ENCODE measurements at places on chromosomes 16 and 17.

- no peak for DNase-seq
Observed at GRCh38 chr16:49351096-49351487, 22.5 kb upstream of the C16orf78 start.

DNA sequence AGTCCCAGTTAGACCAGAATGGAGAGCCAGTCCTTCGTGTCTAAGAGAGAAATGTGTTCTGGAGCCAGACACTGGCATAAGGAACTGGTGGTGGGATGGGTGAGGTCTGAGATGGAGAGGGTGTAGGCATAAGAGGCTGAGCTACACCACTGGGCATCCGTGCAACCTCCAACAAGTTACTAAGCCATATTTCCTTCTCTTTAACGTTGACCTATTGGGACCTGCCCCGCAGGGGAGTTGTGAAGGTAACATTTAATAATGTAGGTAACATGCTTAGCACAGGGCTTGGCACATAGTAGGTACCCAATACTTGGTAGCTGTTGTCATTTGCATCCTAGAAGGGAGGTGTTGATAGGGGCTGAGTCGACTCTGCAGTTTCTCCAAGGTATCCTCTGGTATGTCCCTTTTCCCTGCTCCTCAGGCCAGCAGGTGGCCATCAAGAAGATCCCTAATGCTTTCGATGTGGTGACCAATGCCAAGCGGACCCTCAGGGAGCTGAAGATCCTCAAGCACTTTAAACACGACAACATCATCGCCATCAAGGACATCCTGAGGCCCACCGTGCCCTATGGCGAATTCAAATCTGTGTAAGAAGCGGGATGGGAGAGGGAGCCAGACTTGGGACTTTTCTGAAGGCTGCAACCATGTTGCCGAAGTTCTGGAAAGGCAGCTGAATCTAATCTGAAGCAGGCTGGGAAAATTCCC is 1.2 kb downstream of the MAPK7 start:
- no peak for DNase-seq

DNA sequence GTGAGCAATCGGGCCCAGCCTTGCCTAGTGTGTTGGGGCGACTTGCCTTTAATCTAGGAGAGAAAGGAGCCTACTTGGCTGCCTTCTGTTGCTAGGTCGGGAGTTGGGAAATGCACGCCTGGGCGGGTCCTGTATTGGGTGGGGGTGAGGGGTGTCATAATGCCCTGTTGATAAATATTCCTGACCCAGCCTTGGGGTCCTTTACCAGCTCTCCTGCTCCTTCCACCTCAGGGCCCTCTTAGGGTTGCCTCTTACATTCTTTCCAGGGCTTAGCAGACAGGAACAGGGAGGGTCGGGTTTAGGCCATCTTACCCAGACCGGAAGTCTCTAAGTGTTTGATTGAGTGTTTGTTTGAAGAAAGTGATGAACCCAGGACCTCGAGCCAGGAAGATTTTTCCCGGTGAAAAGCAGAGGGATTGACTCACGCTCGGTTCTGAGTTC is 112.9 kb downstream of the SEC14L1 start:
- no peak for DNase-seq

GRCh38 chr16:56269811-56270684 is 78.8 kb downstream of the GNAO1 start:
- no peak for DNase-seq

GRCh38 chr16:27965801-27966200 is 97.7 kb downstream of the GSG1L start:
- DNase-seq: no peak

- no peak for DNase-seq
Observed at GRCh38 chr17:53101706-53102105, 721.0 kb upstream of the KIF2B start.

GRCh38 chr16:7350806-7351205 is 18.2 kb downstream of the RBFOX1 start:
- DNase-seq: no peak

DNA sequence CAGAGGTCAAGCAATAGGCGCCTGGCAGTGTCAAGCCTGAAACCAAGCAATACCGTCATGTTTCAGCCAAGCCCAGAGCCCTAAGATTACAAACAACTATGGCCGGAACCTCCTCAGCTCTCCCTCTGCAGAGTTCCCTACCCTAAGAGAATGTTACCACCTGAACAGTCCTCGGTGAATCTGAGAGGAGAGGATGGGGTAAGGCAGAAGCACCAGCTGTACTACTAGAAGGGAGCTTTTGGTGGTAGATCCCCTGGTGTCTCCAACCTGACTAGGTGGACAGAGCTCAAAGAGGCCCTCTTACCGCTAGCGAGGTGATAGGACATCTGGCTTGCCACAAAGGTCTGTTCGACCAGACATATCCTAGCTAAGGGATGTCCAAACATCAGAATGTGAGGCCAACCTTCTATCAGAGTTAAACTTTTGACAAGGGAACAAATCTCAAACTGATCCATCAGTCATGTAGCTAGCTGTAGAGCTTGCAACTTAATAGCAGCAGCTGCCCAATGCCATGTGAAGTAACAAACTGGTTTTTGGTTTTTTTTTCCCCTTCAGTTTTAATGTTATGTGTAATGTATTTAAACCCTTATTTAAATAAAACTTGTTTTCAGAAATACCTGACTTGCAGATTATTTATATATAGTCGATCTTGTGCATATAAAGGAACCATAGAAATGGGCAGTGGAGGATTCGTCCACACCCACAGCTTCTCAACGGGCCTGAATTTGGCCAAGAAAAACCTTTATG is 2.5 kb downstream of the EIF1 start:
- DNase-seq: no peak

DNA sequence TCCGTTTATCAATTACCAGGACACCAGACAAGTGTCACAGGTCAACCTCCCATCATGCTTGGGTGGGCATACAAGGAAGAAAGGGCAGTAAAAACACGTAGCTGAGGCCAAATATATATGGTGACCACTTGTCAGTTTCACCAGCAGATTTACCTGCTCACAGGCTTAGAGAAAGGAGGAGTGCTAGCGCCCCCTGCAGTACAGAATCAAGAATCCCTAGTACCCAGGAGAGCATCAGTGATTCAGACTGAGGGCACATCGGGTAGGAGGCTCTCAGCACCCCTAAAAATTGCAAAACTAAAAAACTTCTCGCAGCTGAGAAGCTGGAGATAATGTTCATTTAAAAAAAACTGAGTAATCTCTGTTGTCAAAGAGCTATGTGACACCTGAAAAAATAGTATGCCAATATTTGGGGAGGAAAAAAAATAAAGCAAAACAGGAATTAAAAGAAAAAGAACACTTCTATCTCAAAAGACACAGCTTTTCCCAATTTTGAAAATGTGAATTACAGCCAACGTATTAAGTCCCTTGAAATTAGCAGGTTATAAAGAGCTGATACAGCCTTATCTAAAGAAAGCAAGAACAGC is 21.2 kb upstream of the MON1B start:
- DNase-seq: no peak

- no peak for DNase-seq
Observed at GRCh38 chr17:59783221-59784047, 76.0 kb downstream of the VMP1 start.

DNA sequence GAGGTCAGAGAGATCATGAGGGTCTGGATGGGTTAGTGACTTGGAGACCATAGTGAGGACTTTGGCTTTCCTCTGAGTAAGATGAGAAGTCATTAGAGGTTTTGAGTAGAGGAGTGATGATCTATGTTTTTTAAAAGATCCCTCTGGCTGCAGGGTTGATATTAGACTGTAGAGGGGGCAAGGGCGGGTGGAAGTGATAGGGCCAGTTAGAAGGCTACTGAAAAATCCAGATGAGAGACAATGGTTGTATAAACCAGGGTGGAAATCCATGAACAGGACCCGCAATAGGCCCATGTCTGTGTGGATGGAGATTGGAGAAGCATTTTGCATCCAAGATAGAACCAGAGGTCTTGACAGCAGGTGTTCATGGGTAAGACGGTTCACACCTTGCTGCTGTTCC is 9.8 kb downstream of the ITGAL start:
- no peak for DNase-seq

- DNase-seq: no peak
Observed at GRCh38 chr17:81348097-81349055, 46.9 kb upstream of the BAHCC1 start.

GRCh38 chr17:38918916-38919315 is 6.5 kb upstream of the LASP1NB start:
- DNase-seq: no peak

GRCh38 chr16:78057803-78058564 is 35.6 kb downstream of the CLEC3A start:
- DNase-seq: no peak

- DNase-seq: no peak
Observed at GRCh38 chr16:28602529-28602928, 5.7 kb upstream of the SULT1A2 start.

DNA sequence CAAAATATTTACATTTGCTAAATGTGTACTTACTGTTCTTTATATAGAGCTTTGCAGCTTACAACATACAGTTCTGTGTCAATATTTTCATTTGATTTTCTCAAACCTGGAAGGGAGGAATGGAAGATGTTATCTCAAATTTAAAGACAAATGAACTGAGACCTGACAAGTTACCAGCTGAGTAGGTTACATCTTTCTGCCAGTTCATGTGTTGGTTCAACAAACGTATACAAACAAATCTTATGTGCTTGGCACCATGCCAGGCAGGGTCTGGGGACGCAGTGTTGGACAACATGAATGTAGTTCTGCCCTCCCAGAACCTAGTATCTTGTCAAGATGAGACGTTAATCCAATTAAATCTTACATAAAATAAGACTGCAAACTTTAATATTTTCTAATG is 507.5 kb upstream of the HSBP1 start:
- DNase-seq: no peak

DNA sequence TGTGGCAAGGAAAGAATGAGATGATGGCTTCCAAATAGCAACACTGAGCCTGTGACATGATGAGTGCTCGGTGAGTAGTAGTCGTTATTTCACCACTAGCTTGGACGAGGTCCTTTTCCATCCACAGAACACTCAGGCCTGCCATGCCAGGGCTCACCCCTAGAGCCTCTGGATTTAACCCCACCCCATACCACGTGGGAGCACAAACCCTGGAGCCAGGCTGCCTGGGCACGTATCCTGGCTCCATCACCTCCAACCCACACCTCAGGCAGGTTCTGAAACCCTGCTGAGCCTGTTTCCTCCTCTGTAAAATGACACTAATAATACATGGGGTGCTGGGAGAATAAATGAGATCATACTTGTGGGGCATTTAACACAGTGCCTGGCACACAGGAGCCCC is 192.4 kb downstream of the KATNIP start:
- DNase-seq: no peak

DNA sequence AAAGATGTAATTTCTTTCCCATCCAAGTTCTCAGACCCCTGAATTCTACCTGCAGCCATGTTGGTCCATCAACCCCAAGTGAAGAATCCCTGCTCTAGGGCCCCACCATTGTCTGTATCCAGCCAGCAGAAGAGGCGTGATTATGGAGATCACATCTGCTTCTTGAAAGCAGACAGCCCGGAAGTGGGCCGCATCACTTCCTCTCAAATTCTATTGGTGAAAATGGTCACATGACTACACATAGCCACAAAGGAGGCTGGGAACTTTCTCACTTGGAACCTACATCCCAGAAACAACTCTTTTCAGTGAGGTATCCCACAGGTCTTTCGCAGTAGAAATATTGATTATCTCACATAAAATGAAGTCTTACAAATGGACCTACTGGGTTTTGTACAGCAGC is 40.1 kb downstream of the IL4R start:
- no peak for DNase-seq

GRCh38 chr17:8128125-8128784 is 4.3 kb upstream of the HES7 start:
- no peak for DNase-seq

DNA sequence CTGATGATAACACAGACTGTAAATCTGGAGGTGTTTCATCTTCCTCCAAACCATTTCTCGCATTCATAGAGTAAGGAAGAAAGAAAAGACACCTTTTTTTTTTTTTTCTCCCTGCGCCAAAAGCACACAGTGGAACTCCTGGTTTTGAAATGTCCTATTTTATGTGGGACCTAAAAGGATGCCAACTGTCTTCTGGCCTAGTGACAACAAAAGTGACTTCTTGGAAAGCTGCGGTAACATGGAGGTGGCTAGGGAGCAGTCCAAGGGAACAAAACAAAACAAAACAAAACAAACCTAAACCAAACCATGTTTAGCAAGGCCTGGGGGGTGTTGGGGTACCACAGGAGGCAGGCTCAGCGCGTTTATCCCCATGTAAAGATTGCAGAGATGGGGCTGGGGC is 174.8 kb downstream of the XYLT1 start:
- DNase-seq: no peak

GRCh38 chr16:3949287-3949686 is 68.8 kb upstream of the CREBBP start:
- DNase-seq: no peak

GRCh38 chr16:10806698-10807097 is 11.9 kb downstream of the TVP23A start:
- DNase-seq: no peak

DNA sequence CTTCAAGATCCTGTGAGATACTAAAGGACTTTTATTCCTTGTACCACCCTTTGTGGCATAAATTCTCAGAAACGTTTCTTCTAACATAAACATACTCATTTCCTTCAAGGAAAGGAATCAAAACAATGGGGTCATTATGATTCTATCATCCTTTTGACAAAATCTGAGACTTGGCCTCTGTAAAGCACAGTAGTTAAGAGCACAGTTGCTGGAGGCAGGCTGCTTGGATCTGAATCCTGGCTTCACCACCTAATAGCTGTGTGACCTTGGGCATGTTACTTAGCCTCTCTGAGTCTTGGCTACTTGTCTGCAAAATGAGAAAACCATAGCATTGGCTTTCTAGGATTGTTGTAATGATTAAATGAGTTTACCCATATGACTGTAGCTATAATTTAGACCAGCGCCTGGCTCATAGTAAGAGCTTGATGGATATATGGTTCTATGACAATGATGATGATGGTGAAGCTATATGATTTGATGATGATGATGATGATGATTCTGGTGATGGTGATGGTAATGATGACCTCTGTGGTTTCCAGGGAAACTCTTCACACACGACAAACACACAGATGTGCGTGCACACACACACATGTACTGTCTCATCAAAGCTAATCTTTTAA is 6.1 kb upstream of the KRT31 start:
- DNase-seq: no peak
